ENCODE measurements at places on chromosomes 12 and 14.

DNA sequence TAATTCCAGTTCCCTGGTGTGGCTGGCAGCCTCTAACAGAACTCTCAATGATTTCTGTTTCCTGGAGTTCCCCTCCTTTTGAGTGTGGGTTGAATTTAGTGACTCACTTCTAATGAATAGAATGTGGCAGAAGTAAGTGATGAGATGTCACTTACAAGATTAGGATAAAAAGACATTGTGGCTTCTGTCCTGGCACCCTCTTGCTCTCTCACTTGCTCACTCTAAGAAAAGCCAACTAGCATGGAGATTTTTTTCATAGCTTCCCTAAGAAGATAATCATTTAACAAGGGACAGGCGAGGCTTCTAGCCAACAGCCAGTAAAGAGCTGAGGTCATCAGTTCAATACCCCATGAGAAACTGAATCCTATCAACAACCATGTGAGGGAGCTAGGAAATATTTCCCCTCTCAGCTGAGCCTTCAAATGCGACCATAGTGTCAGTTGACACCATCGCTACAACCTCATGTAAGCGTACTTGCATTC is 156.7 kb downstream of the TMTC3 start:
- DNase-seq = no peak

GRCh38 chr12:67048371-67048770 is 220.8 kb upstream of the CAND1 start:
- DNase-seq = no peak

- DNase-seq = no peak
These were observed 72.6 kb downstream of the LRP6 start for GRCh38 chr12:12194206-12194605.

- DNase-seq = no peak
These were observed 8.8 kb upstream of the CHGA start for GRCh38 chr14:92914087-92914656.
